ENCODE measurements at places on chromosomes 2 and 18.

DNA sequence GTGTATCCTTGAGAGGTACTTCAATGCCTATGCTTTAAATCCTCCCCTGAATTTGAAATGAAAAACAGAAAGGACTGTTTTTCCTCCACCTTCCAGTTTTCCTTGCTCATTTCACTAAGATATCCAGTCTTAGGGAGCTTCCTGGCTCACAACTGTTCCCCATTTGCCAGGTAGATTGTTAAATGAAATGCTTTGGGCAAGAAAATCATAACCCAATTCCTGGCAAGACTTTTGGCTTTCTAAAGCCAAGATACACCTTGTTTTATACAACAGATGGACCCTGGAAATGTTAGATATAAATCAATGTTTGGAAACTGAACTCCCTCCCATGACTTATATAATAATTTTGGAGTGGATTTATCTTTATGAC is 3.6 kb upstream of the CHMP3 start:
- no peak overlapping the region for H3K27ac ChIP-seq
- H3K36me3 ChIP-seq = peaks cover 10% of the 10 kb centered on the region
- no peaks in the 10 kb centered on the region for H3K27me3 ChIP-seq
- H3K4me1 ChIP-seq = peaks cover 14% of the 10 kb centered on the region
- no peak overlapping the region for H3K4me3 ChIP-seq
- DNase-seq = no peak

DNA sequence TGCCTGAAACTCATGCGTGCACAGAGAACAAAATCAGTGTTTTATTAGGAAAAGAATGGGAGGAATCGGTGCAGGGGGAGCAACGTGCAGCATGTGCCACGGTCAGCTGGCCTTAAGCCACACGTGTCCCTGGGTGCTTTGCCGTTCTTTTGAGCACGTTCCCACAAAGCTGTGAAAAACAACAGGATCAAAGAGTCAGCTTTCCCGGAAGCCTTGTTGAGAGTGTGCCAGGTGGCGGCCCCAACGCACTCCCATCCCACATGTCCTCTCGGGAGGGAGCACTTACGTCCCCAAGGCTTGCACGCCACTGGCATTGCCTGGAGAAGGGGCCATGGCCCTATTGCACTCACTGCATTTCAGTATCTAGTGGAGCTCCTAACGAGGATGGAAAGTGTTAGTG is 511.2 kb downstream of the EIPR1 start:
- H3K27ac ChIP-seq = no peak overlapping the region
- no peaks in the 10 kb centered on the region for H3K36me3 ChIP-seq
- H3K4me1 ChIP-seq = no peaks in the 10 kb centered on the region
- H3K27me3 ChIP-seq = no peaks in the 10 kb centered on the region
- DNase-seq = no peak
- H3K4me3 ChIP-seq = no peak overlapping the region

GRCh38 chr2:40226637-40227036 is 225.3 kb downstream of the SLC8A1 start:
- H3K36me3 ChIP-seq = peaks cover 5% of the 10 kb centered on the region
- H3K27me3 ChIP-seq = no peaks in the 10 kb centered on the region
- no peak overlapping the region for H3K4me3 ChIP-seq
- no peak overlapping the region for H3K27ac ChIP-seq

DNA sequence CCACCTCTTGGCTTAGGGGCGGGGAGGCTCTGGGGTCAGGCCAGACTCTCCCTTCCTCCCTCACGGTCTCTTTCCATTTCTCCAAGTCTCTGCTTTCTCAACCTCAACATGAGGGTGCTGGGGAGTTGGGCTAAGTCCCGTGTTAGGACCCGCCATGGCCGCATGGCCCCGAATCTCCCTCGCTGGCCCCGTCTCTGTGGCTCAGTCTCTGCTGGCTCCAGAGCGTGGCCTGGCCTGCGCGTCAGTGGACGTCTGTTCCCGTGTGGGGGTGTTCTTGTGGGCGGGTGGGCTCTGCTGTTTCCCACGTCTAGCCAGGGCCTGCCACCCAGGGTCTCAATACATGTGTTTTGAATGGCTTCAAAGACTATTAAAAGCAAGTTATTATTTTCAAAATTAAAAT is 12.4 kb downstream of the ALLC start:
- no peaks in the 10 kb centered on the region for H3K4me1 ChIP-seq
- no peak for DNase-seq
- H3K4me3 ChIP-seq = no peak overlapping the region
- H3K27ac ChIP-seq = no peak overlapping the region

DNA sequence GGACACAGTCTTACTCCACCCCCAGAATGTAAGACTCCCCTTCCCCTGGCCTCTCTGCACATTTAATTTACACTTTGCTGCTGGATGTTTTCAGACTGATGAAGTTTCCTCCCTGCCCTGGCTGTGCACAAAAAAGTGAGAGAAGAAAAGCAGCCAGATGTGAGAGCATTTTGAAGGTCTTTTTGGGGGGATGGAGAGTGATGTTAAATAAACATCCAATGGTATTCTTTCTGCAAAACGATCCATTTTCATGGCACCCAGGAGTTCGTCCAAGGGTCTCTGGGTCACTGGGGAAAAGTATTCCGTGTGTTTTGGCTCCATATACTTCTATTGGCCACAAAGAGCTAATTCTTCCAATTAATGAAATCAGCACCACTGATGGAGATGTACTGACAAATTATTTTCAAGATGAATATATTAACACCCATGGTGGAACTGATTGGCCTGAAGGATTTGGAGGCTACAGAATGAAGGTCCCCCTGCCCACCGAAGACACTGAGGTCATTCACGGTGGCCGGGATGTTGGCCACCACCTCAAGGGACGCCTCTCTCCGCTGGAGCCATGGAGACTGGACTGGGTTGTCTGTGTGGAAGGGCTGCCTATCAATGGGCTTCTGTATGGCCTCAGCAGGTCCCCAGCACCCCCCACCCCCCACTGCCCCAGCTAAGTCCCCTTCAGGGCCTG is 107.6 kb upstream of the PKDCC start:
- DNase-seq = no peak
- H3K36me3 ChIP-seq = no peaks in the 10 kb centered on the region
- H3K4me1 ChIP-seq = no peaks in the 10 kb centered on the region
- H3K27ac ChIP-seq = no peak overlapping the region
- H3K4me3 ChIP-seq = no peak overlapping the region

Data from activated T-helper 2 cell treated with anti-CD3 and anti-CD28 coated beads, Interferon-gamma antibody, Interleukin-2, Interleukin-4, amounts not matched to agents 10 μg/mL and 5 μg/mL and 100 μg/mL, durations not matched to agents 14 hours and 24 hours and 36 hours (primary cell).